ENCODE measurements at places on chromosomes 11 and 22.

DNA sequence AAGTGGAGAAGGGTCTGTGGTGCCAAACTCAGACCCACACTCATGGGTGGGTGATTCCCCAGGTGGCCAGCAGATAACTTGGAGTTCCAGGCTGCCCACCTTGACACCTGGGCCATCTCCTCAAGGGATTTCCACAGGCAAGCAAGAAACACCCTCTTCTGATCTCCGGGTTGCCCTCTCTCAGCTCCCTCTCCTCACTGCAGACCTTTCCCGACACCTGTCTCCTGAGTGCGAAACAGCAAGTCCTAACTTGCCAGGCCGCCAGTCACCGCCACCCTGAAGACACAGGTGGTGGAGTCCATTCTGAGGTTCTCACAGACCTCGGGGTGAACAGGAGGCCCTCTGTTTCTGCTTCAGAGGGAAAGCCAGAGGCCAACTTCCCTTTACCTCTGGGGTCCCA lies 16.6 kb downstream of the GALNT18 start:
- no peak for DNase-seq

DNA sequence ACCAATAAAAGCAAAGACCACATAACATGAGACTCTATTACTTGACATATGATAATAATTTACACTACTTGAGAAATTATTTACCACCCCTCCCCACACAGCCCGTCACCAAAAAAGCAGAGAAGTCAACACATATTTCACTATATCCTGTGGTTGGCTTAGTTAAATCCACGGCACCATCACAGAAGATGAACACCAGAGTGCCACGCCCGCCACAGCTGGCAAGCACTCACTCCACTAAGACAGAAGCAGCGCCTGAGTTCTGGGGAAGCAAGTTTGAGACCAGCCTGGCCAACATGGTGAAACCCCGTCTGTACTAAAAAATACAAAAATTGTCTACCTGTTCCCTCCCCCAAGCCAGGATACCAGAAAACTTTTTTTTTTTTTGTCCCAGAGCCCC lies 53.1 kb downstream of the PACSIN2 start:
- no peak for DNase-seq

GRCh38 chr22:42769574-42770447 lies 49.1 kb upstream of the A4GALT start:
- DNase-seq = peak; percentile 95

- DNase-seq = no peak
These were observed 40.5 kb downstream of the CD82 start for GRCh38 chr11:44605965-44606364.

- DNase-seq = no peak
These were observed 70.7 kb upstream of the AKIP1 start for GRCh38 chr11:8839957-8840945.

DNA sequence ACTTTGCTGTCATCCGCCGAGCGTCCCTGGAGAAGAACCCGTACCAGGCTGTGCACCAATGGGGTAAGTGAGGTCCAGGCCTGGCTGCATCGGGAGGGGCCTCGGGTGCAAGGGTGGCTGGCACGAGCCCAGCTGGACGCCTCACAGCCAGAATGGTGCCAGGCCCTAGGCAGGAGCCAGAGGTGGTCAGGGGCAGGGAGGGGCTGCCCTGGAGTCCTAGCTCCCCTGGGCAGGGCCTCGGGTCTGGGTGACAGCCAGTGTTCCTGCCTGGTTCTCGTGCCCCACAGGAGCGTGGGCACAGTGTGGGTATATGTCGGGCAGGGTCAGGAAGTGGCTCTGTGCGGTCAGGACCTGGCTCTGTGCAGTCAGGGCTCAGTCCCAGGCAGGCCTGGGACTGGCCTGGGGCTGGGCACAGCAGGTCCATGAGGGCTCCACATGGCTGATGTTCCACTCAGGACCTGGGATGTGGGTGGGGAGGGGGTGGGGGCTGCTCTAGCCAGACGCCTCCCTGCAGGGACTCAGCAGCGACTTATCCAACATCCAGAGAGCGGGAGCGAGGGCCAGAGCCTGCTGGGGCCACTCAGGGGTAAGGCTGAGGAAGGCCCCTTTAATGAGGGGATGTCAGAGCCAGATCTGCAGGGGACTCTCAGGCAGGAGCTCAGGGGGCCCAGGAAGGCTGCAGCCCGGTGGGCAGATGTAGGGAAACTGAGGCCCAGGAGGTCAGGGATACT lies 1.2 kb downstream of the TSPAN32 start:
- no peak for DNase-seq

GRCh38 chr11:127035824-127036223 lies 35.3 kb upstream of the KIRREL3 start:
- DNase-seq = no peak

DNA sequence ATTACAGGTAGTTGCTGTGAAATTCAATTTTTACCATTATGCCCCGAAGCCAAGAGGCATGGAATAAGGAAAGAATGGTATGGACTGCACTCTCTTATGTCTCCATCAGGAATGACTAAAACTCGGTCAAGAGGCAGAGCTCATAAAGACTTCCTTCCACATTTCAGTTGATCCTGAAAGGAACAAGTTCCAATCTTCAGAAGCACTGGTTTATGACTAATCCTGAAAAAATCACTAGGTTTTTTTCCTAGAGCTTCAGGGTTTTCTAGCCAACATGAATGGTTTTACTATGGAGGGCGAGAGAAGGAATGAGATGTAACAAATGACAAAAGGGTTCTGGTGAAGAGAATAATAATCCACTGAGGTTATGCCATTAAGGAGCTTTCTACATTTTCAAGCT lies 832.2 kb downstream of the NTM start:
- DNase-seq = no peak

DNA sequence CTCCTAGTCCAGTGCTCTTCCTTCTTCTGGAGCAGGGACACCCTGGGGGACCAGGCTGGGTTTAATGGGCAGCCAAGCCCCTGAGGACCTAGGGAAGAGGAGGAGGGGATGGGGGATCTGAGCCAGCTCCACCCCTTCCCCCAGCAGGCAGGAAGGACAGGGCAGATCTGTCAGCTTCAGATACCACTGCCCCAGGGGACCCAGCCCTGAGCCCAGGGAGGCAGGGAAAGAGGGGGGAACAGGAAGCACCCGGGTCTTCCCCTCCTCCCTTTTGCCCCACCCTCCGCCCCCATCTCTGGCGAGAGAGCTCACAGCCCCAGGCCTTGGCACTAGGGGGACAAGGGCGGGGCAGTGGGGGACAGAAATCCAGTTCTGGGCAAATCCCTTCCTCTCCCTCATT lies 11.7 kb upstream of the SOX10 start:
- no peak for DNase-seq

GRCh38 chr11:75558939-75559843 lies 2.9 kb upstream of the SERPINH1 start:
- peak; percentile 75 for DNase-seq

DNA sequence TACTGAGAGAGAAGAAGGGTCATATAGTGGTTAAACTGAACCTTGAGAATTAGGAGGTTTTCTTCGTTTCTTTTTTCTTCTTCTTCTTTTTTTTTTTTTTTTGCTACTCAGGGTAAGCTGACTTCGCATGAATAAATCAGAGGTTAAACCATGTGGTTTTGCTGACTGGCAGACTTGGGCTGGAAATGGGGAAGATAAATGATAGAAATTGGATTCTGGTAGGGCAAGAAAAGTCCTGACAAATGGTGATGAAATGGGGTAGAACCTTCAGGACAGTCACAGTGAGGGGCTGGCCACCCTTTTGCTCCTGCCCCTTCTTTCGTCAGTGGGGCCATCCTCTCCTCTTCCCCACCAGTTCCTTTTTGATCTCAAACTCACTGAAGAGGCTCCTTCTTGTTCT lies 1.6 kb upstream of the SWAP70 start:
- no peak for DNase-seq

DNA sequence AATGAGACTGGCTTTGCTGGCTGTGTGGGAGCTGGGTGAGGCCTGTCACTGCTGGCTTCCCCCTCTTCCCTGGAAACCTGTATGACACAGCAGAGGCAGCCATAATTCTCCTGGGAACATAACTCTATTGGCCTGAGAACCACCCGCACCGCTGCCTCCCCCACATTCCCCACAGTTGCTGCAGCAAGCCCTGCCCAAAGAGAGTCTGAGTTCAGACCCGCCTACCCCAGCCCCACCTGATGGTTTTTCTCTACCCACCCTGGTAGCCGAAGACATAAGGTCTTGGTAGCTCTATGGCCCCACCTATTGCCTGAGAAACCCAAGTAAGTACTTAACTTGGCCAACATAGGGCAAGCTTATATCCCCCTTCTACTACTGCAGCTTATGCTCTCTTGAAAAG lies 174.8 kb downstream of the C11orf91 start:
- DNase-seq = no peak

GRCh38 chr11:117786135-117786870 lies 10.7 kb downstream of the DSCAML1 start:
- no peak for DNase-seq

All from AG08396 (cell line).